Coronary artery (tissue), 2 donors: ENCODE measurements at places on chromosomes 16 and 17.

DNA sequence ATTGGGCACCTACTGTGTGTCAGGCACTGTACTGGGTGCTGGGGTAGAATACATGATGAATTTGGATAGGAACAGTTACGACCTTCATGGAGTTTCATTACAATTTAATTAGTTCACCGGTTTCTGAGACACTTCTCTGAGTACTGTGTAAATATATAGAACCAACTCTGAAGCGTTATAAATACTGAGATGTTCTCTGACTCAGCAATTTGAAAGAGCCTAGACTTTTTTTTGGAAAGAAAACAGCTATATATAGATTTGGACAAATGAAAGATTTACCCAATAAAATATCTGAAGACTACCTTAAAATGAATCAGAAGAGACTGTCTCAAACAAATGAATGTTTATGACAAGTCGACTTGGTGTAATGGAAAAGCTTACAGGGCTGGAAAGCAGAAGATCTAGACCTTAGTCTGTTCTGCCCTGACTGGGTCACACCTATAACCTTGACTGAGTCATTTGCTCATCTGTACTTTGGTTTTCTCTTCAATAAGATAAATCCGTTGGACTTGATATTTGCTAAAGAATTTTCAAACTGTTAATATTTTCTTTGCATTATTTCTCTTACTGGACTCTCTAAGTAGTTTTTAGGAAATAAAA lies 4.6 kb upstream of the GAN start:
- no peak for DNase-seq

DNA sequence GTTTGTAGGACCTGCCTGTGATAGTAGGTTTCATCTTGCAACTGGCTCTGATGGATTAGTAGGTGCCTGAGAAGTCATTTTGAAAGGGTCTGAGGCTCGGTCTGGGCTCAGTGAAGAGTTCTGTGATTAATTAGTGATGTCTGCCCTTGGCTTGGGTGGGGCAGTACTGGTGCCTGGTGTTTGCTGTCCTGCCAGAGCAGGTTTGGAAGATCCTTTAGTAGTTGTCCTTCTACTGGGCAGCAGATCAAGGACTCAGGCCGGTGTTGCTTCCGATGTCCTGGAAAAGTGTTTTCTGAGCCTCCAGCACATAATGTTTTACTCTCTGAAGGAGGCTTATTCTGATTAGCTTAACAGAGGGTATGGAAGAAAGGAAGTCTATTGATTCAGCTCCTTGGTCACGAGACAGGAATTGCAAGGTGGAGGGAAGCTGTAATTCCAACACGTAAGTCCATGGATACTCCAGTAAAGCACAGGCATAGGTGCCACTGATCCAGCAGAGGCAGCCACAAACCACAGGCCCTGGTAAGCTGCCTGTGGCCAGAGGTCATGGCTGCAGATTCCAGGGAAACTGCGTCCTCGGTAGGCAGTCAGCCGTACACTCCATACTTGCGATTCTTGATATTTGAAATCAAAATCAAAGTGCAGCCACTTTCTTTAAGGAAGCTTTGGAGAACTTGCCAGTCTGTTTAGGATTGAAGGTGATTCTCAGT lies 18.7 kb downstream of the HLF start:
- no peak for DNase-seq

DNA sequence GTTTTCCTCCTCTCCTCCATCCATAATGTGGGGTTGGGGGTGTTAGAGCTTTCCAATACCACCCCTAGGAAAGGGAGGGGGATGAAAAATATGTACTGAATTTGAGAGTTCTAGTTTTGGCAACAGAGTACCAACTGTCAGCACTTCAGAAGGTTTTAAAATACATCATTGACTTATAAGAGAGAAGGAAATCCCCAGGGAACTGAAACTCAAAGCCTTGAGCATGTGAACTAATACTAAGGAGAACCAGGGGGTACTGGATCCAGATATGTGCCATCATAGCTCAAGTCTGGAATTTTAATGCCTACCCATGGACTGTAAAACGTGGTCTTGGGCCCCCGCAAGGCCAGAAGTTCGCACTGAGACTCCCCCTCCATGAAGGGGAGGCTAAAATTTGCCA lies 15.8 kb downstream of the CACNG5 start:
- no peak for DNase-seq

DNA sequence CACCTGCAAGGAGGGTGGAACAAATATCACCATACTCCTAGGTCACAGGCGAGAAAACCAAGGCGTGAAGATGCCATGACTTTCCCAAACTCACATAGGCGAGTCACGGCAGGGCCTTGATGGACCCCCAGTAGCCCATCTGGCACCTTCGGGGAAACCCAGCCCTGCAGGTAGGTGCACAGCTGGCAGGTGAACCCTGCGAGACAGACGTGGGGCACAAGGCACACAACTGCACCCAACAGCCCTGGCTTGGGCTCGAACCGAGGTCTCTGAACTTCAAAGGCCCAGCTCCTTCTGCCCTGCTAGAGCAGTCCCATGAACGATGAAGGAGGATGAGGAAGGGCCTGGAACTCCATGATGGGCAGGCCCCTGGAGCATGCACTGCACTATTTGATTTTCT lies 77.6 kb upstream of the DNAJA2 start:
- no peak for DNase-seq

DNA sequence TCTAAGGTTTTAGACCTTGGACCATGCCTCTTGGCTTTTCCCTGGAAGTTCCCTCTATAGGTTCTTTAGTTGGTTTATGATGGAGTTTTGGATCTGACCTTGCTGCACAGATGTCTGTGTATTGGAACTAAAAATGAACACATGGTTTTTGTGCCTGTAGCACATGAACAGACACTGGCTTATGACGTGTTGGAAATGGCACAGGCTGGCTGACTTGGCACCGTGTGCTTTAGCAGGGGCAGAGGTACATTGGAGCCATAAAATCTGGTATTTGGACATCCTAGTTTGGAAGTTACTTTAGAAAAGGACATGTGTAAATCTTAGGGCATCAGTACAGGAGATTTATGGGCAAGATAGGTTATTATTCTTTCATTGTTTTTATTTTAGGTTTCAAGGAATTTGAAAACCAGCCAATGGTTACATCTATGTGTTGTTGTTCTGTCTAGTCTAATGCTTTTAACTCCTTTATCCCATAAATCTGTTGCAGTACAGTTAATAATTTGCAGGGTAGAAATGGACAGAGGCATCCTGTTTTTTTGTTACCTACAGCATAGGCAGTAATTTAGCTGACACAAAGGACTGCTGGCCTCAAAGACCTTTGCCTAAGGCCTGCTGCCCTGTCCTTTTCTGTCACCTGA lies 6.0 kb downstream of the SOCS7 start:
- DNase-seq = no peak

- no peak for DNase-seq
Observed at GRCh38 chr17:50967795-50968194, 101.6 kb upstream of the TOB1 start.

GRCh38 chr16:58425756-58426494 lies 33.7 kb downstream of the GINS3 start:
- no peak for DNase-seq

GRCh38 chr16:75061669-75062068 lies 54.9 kb downstream of the LDHD start:
- DNase-seq = no peak

DNA sequence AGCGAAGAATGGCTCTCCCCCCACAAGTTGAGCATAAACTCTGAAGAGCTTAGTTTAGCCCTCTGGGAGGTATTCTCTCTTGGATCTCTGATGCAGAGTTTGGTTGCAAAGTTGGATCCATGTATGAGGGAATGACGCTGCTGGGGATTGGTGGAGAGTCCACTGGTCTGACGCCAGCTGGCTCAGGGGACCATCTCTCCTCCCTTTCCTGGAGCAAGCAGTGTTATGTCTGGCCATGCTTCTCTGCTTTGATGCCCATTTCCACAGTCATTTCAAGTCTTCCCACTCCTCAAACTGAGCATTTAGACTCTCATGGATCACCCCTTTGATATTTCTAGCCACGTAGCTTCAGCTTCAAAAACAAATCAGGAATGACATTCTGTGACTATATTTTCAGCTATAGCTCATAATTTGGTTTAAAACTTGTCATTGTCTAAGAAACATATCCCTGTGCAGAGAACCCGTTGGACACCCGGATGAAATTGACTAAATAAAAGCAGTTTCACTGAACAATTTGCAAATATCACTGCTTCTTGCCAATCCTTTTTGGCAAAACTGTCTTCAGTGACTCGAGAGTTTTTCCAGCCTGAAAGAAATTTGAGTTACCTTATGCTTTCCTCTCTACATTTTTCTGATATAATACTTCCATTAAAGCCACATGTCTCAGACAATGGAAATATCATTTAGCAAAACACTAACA lies 193.4 kb upstream of the CDH11 start:
- peak; percentile 83 for DNase-seq

DNA sequence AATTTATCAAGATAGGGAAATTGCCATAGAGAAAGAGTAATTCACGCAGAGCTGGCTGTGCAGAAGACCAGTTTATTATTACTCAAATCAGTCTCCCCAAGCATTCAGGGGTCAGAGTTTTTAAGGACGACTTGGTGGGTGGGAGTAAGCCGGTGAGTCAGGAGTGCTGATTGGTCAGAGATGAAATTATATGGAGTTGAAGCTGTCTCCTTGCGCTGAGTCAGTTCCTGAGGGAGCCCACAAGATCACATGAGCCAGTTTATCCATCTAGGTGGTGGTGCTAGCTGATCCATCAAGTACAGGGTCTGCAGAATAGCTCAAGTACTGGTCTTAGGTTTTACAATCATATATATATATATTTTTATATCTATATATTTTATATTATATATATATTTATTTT lies 6.0 kb upstream of the AQP8 start:
- DNase-seq = no peak

DNA sequence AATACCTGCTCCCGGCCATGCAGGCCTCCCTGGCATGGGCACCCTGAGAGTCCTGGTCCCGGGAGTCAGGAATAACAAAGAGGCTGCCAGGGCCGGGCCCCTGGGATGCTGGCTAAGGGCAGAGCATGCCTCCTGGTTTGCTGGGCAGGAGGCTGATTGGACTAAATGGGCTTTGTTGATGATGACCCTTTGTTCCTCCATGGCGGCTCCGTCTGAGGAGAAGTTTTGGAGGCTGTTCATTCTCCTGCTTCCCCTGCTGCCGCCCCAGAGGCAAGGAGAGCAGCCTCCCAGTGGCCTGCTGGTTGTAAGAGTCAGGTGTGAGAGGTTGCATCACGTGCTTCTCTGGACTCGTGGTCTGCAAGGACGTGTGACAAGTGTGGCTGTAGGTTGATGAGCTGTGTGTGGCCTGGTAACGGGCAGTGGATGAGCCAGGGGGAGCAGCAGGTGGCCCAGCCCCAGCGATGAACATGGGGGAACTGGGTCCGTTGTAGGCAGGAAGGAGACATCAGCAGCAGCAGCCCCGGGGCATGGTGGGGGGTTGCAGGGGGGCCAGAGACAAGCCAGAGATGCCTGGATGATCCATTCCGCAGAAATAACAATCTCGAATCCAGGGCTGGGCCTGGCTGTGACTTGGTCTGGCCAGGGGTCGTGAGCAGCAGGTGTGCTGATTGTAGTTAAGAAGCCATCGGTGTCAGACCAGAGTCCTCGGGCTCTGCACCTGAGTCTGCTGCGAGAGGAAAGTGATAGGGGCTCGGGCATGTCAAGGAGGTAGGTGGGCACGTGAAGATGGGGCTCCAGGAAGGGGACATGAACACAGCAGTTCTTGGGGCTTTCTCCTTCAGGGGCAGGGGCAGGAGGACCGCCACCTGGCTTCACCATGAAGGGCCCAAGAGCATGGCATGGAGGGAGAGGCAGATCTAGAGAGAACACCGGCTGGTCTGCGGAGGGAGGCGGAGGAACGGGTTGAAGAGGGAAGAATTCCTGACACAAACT lies 101.4 kb downstream of the TNFRSF13B start:
- DNase-seq = peak; percentile 59
